ENCODE measurements at places on chromosomes 2 and 18.
A peak's percentile ranks its signal among the peaks of the same experiment; 100 is the strongest.

DNA sequence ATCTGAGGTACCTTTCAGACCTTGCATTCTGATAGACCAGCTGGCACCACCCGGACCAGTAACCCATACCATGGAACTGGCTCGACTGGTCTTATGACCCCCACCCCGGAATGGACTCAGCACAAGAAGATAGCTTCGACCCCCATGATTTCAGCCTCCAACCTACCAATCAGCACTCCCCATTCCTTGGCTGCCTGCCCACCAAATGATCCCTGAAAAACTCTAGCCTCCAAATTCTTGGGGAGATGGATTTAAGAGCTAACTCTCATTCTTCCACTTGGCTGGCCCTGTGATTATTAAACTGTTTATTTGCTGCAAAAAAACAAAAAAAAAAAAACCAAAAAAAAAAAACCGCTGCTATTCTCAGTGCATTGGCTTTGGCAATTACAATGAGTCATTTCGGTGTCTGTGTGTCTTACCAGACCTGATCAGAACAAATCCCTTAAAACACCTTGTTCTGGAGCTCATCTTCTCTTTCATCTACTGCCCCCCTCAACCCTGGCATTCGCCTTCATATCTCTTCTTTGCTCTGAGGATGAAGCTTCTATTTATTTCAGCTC, 60.1 kb upstream of the KIF5C start:
- DNase-seq, result no peak

- DNase-seq, result no peak
These were observed 306.0 kb downstream of the TDRD15 start for GRCh38 chr2:21429747-21430146.

DNA sequence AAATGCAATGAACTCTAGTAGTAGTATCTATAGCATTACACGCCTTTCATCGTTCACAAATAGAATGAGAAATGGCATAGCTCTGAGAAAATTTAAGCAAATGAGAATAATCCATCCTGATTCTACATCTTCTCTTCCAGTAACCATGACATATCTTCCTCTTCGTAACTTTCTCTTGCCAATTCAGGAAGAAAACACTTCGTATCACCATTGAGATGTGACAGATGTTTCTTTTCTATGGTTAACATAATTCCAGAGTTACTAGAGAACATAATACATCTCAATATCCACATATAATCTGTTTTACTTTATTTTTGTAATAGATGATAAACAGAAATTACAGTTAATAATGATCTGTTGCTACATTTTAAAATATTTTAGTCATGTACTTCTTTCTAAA, 1527.4 kb downstream of the LRP1B start:
- no peak for DNase-seq

- DNase-seq, result no peak
These were observed 1.3 kb downstream of the NETO1 start for GRCh38 chr18:72866442-72866900.

DNA sequence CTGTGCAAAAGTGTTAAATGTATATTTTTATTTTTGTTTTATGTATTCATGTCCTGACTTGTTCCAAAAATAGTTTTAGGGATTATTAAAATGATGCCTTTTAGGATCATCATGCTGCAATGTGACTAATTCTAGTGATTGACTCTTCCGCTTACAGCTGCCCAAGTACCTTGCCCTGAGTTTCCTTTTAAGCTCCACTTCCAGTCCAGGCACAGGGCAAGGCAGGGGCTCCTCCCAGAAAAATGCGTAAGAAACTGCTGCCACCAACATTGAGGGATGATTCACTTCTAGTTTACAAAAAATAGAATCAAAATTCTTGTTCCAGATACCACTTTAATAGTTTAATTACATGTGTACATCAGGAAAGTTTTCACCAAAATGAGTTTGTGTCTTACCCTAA, 116.4 kb downstream of the IRS1 start:
- no peak for DNase-seq

DNA sequence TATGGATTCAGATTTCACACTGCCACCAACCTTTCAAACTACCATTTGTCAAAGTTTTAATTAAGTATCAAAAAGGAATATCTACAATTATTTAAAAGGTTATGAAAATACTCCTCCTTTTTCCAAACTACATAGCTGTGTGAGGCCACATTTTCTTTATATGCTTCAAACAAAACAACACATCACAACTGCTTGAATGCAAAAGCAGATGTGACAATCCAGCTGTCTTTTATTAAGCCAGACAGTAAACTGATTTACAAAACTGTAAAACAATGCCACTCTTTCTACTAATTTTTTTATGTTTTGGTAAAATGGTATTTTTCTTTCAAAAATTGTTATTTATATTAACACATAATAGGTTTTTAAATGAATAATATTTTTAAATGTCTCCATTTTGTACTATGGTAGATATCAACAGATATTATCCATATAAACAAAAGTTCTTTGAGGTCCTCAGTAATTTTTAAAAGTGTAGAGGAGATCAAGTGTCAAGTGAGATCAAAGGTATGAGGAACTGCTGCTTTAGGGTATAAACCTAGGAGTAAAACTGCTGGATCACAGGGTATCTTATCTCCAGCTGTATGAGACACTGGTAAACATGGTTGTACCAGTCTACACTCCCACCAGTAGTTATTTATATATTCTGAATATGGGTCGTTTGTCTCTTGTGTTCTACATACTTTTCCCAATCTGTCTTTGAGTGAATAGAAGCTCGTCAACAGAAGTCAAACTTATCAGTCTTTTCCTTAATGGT, 68.8 kb upstream of the SERTAD2 start:
- no peak for DNase-seq

DNA sequence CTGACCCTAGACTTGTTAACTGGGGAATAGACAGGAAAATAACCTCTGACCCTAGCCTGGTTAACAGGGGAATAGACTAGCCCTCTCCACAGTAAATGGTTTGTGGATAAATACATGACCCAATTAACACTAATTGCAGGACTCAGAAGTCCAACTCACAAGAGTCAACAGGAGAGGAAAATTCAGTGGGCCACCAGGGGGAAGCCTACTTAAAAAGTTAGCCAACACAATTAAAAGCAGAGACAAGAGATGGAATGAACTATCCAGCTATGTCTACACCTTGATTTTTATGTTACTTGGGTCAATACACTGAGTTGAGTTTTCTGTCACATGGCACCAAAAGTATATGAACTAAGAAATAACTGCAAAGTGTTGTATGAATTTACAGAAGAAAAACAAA, 158.8 kb upstream of the SLC39A10 start:
- no peak for DNase-seq

DNA sequence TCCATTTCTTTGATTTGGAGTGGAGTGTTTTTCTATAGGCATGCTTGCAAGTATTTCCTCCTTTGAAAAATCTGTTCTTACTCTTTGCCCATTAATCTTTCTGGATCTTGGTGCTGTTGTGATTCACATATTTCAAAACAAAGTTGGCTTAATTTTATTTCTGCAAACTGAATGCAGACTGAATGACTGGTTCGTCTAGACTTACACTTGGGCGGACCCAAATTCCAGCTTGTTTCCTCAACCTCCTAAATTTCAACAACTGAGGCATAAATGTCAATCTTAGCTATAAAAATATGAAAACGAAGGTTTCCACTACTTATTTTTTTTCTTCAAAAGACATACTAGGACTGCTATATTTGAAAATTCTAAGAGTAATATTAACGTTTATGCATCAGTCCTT, 59.0 kb downstream of the ANKRD44 start:
- DNase-seq, result no peak

DNA sequence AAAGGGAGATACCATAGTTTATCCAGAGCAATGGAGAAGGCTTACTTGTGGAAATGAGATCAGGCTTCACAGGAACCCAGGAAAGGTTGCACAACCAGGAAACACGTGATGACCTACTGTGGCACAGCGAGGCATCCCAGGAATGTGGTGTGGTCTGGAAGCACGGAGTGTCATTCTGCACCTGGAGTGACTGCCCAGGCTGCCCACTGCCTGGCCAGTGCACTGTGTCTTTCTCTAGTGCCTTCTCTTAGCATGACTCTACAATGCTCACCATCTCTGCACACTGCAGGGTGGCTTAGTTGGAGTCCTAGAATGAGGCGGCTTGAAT, 48.9 kb downstream of the CHST9 start:
- no peak for DNase-seq

GRCh38 chr2:42967959-42968674, 175.7 kb upstream of the HAAO start:
- no peak for DNase-seq

- peak; percentile 61 for DNase-seq
These were observed 3.0 kb upstream of the IRS1 start for GRCh38 chr2:226802573-226802972.

DNA sequence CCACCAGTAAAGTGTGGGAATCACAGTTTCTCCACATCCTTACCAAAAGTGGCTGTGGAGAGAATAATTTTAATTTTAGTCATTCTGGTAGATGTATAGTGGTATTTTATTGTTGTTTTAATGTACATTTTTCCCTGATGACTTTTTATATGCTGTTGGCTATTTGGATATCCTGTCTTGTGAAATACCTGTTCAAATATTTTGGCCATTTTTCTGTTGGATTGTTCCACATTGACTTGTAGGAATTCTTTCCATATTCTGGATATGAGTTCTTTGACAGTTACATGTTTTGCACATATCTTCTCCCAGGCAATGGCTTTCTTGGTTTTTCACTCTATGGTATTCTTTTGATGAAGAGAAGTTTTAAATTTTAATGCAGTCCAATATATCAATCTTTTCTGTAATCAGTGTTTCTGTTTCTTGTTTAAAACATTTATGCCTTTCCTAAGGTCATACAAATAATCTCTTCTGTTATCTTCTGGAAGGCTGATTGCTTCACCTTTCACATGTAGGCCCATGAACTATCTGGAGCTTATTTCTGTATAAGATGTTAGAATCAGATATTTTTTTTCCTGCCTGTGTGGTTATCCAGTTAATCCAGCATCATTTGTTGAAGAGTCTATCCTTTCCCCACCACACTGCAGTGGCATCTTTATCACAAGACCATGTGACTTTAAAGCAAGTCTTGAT, 19.0 kb downstream of the AFTPH start:
- DNase-seq, result no peak

- no peak for DNase-seq
These were observed 8.4 kb downstream of the FAP start for GRCh38 chr2:162234620-162235462.

DNA sequence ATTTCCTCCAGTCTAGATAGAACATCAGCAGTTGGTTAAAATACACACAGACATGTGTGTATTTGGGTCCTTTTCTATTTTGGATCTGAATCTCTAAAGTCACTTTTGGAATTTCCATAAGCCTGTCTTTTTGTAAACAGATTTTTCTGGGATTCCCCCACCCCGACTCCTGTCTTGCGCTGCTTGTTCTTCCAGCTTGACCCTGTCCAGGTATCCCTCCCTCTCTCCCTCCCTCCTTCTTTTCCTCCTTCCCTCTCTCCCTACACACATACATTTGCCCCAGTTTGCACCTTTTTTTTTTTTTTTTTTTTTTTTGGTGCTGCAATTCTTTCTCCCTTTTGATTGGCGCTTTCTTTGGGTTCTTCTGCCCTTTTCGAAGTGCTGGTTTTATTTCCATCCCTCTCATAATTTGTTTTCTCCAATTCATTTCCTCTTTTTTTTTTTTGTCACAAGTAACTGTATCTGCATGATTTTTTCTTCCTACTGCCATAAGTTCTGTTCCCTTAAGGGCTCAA, 114.8 kb upstream of the SERTAD2 start:
- DNase-seq, result no peak

DNA sequence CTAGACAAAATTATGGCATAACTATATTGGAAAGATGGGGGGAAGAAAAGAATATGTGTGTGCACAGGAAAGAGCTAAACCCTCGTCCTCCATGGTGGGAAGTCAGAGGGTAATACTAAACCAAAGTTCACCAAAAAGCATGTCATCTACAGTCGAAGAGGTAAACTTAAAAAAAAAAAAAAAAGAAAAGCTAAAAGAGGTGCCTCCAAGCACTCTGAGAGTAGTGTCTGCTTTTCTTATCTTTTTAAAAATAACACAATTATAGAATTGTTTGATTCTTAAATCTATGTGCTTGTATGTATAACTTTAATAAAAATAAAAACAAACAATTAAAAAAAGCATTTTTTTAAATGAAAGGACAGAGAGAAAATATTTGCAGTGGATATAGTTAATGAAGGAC, 77.3 kb upstream of the MYCN start:
- no peak for DNase-seq

- peak; percentile 81 for DNase-seq
These were observed 353.8 kb downstream of the RND3 start for GRCh38 chr2:150133623-150134022.

- DNase-seq, result no peak
These were observed 87.5 kb downstream of the DYSF start for GRCh38 chr2:71540818-71541217.

- no peak for DNase-seq
These were observed 63.5 kb downstream of the MYOM1 start for GRCh38 chr18:3156325-3156640.

- DNase-seq, result no peak
These were observed 166.0 kb upstream of the FAM98A start for GRCh38 chr2:33765122-33765521.

DNA sequence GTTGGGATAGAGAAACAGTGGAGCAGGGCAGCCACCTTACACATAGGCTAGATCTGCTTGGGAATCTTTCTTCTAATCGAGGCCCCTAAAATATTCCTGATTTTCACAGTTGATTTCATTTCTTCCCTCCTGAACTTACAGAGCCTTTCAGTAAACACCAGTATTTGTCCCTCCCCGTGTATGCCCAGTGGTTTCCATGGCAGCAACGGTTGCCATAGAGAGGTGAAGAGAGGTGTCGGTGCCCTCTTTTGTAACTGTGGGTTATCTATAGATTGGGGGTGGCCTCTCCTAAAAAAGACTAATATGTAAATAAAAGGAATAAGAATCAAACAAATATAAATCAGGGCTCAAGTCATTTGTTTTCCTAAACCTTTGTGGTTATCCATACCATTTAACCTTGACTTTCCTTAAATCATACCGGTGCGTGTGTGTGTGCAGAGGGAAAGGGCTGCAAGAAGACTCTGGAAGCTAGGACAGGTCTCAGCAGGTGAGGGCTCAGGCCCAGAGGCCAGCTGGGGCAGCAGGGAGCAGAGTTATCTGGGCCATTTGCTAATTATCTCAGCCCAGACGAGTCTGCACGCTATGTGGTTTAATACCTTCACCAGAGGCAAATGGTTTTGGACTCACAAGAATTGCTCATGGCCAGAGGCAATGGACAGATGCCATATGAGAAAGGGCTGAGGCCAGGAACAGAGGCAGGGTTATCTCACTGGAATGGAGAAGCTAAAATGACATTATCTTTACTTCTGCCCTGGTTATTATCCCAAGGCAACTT, 35.5 kb downstream of the LIPG start:
- no peak for DNase-seq
